ENCODE measurements at places on chromosomes 3 and 15. TPM values are rescaled to one million over a fixed set of nuclear protein-coding genes. Genes with fewer than 3 reads are reported as not detected.
A peak's percentile ranks its signal among the peaks of the same experiment; 100 is the strongest.

GRCh38 chr15:82950295-82950694 is 2.2 kb downstream of the HOMER2 start:
- H3K36me3 ChIP-seq = no peaks in the 10 kb centered on the region
- no peaks in the 10 kb centered on the region for H3K4me1 ChIP-seq
- no peaks in the 10 kb centered on the region for H3K27me3 ChIP-seq
- H3K4me3 ChIP-seq = no peak overlapping the region
- no peak for DNase-seq

GRCh38 chr3:49173116-49173791 is 1.9 kb downstream of the KLHDC8B start:
- H3K36me3 ChIP-seq = no peaks in the 10 kb centered on the region
- H3K4me3 ChIP-seq = peak overlapping the region; percentile 72
- H3K4me1 ChIP-seq = peaks cover 14% of the 10 kb centered on the region
- DNase-seq = peak; percentile 86
- H3K27ac ChIP-seq = peak overlapping the region; percentile 89

DNA sequence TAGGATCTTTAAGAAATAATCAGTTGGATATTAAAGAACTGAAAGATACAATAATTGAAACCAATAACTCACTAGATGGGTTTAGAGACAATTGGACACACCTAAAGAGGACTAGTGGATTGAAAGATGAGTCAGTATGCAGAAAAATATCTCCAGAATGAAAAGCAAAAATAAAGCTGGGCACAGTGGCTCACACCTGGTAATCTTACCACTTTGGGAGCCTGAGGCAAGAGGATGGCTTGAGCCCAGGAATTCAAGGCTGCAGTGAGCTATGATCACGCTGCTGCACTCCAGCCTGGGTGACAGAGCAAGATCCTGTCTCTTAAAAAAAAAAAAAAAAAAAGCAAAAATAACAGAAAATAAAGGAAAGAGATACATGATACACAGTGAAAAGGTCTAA is 37.4 kb upstream of the CCDC174 start:
- no peaks in the 10 kb centered on the region for H3K36me3 ChIP-seq
- no peak overlapping the region for H3K27ac ChIP-seq
- no peaks in the 10 kb centered on the region for H3K27me3 ChIP-seq
- no peaks in the 10 kb centered on the region for H3K4me1 ChIP-seq
- DNase-seq = no peak

DNA sequence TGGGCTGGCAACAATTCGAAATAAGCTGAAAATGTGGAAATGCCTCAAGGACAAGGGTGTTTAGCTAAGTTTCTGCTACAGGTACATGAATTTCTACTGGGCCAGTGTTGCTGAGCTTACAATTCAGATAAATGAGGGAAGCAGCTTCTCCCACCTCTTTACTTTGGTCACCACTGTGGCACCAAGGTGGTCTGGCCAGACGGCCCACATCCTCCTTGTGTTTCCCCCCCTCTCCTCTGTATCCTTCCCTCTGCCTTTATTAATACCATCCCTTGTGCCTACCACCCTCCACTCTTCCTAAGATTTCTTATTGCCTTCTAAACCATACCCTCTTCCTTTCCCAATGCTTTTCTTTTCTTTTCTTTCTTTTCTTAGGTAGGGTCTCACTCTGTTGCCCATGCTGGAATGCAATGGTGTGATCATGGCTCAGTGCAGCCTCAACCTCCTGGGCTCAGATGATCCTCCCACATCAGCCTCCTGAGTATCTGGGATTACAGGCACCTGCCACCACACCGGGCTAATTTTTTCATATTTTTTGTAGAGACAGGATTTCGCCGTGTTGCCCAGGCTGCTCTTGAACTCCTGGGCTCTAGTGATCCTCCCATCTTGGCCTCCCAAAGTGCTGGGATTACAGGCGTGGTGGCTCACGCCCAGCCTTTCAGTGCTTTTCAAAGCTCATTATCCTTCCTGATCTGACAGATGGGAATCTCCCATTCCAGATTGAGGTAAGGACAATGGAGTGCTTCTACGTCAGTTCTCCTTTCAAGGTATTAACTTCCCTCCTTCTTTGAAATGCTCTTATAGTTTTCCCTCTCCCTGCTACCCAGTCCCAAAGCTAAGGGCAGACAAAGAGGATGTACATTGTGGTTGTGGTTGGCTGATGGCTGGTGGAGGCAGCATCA is 14.8 kb downstream of the ANXA2 start:
- no peak overlapping the region for H3K27ac ChIP-seq
- no peaks in the 10 kb centered on the region for H3K36me3 ChIP-seq
- H3K4me3 ChIP-seq = no peak overlapping the region
- DNase-seq = no peak
- H3K4me1 ChIP-seq = no peaks in the 10 kb centered on the region

GRCh38 chr3:4551051-4551711 is 58.0 kb downstream of the ITPR1 start:
- peak overlapping the region; percentile 25 for H3K27ac ChIP-seq
- no peaks in the 10 kb centered on the region for H3K36me3 ChIP-seq
- peaks cover 33% of the 10 kb centered on the region for H3K4me1 ChIP-seq
- no peaks in the 10 kb centered on the region for H3K27me3 ChIP-seq
- DNase-seq = peak; percentile 70

DNA sequence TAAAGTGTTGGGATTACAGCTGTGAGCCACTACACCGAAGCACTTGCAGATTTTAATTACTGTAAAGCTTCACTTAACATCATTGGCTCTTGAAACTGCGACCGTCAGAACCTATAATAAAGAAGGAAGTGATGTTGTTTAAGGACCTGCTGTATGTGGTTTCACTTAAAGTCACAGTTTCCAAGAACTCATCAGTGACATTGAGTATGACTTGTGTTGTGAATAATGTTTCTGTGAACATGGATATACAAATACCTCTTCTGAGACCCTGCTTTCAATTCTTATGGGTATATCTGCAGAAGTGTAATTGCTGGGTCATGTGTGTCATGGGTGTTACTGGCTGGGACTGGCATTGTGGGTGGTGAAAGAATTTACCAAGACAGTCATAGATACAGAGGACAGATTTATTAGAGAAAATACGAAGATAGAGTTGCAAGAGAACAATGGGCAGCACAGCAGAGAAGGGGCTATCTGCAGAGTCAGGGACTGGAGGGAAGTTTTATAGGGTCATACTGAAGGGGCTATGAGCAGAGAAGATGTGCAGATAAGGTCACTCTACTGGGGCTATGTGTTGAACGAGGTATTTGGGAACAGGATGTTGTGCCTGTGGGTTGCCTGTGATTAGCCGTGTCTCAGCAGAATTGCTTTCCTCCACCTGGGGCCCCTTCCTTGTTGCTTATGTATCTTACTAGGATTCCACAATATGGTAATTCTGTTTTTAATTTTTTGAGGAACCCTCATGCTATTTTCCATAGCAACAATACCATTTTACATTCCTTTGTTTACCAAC is 4.5 kb downstream of the NDUFB5 start:
- H3K36me3 ChIP-seq = no peaks in the 10 kb centered on the region
- no peaks in the 10 kb centered on the region for H3K27me3 ChIP-seq
- no peaks in the 10 kb centered on the region for H3K4me1 ChIP-seq

- H3K27ac ChIP-seq = no peak overlapping the region
- no peak for DNase-seq
- no peak overlapping the region for H3K4me3 ChIP-seq
- H3K27me3 ChIP-seq = no peaks in the 10 kb centered on the region
Observed at GRCh38 chr3:4474683-4475490, 7.8 kb upstream of the SUMF1 start.

DNA sequence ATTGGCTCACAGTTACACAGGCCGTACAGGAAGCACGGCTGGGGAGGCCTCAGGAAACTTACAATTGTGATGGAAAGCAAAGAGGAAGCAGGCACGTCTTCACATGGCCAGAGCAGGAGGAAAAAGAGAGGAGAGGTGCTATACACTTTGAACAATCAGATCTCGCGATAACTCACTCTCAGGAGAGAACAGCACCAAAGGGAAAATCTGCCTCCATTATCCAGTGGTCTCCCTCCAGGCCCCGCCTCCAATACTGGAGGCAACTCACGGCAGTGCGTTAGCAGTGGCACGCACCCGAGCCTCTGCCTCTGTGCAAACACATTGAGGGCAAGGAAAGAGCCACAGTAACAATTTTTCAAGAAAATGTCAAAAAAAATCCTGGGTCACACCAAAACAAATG is 11.0 kb downstream of the OSTN start:
- DNase-seq = no peak
- H3K4me3 ChIP-seq = no peak overlapping the region
- H3K27me3 ChIP-seq = no peaks in the 10 kb centered on the region
- no peak overlapping the region for H3K27ac ChIP-seq
- no peaks in the 10 kb centered on the region for H3K4me1 ChIP-seq

DNA sequence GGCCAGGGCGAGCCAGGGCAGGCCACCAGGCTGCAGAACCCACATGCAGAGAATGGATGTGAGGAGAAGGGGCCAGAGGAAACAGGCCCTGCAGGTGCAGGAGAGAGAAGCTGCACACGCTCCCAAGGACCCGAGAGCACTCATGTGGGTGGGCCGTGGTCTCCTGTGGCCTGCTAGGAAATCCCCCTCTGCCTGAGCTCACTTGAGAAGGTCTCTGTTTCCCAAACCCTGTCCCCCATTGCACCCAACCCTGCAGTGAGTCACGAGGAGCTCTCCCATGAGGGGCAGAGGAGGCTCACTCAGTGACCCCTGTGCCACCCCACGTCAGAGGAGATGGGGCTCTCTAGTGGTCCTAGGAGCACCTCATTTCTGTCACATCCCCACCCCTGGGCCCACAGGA is 111.1 kb downstream of the KLF13 start:
- H3K4me1 ChIP-seq = peaks cover 4% of the 10 kb centered on the region
- no peaks in the 10 kb centered on the region for H3K27me3 ChIP-seq
- no peaks in the 10 kb centered on the region for H3K36me3 ChIP-seq

GRCh38 chr3:76021376-76021775 is 236.0 kb upstream of the ZNF717 start:
- no peak for DNase-seq
- no peak overlapping the region for H3K4me3 ChIP-seq
- no peaks in the 10 kb centered on the region for H3K36me3 ChIP-seq
- H3K27me3 ChIP-seq = no peaks in the 10 kb centered on the region

DNA sequence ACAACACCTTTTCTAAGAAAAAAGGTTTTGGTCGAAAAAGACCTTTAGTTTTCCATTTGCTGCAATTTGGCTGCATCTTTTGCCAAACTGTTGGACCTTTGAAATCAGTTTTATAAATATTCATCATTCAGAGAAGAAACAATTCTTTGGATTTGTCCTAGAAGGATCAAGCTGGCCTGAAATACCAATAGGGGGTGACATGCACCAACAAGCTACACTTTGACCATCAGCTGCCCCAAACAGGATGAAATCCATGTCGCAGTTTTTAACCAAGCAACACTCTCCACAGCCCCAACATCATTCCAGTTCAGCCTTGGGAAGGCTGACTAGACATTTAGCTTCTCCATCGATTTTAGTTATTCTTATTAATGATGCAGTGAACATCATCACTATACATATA is 9.8 kb downstream of the RPL15 start:
- H3K4me1 ChIP-seq = no peaks in the 10 kb centered on the region
- no peaks in the 10 kb centered on the region for H3K36me3 ChIP-seq
- no peak for DNase-seq
- H3K27me3 ChIP-seq = no peaks in the 10 kb centered on the region
- no peak overlapping the region for H3K27ac ChIP-seq
- H3K4me3 ChIP-seq = no peak overlapping the region

GRCh38 chr3:129207479-129207878 is 23.8 kb upstream of the CNBP start:
- H3K36me3 ChIP-seq = no peaks in the 10 kb centered on the region
- H3K4me1 ChIP-seq = peaks cover 8% of the 10 kb centered on the region
- no peak for DNase-seq
- H3K4me3 ChIP-seq = no peak overlapping the region
- peak overlapping the region; percentile 38 for H3K27ac ChIP-seq

DNA sequence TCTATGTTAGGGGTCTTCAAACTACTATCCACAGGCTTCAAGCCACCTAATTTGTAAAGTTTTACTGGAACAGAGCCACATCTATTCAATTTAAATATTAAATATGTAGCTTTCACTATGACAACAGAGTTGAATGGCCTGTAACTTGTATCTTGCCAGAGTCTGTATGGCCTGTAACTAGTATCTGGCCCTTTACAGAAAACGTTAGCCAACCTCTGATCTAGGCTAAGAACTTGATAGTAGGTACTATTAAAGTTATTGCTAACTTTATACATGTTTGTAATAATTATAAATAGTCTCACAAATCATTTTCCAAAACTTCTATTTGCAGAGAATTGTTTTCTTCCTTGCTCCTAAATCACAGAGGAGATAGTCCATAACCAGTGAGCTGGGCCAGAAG is 40.0 kb downstream of the ANKRD28 start:
- H3K4me3 ChIP-seq = no peak overlapping the region
- H3K27me3 ChIP-seq = no peaks in the 10 kb centered on the region
- DNase-seq = no peak

GRCh38 chr3:46750555-46751038 is 32.9 kb upstream of the PRSS50 start:
- no peak overlapping the region for H3K27ac ChIP-seq
- DNase-seq = no peak
- no peaks in the 10 kb centered on the region for H3K27me3 ChIP-seq
- H3K4me3 ChIP-seq = no peak overlapping the region
- no peaks in the 10 kb centered on the region for H3K36me3 ChIP-seq
- H3K4me1 ChIP-seq = no peaks in the 10 kb centered on the region

- no peaks in the 10 kb centered on the region for H3K27me3 ChIP-seq
- no peaks in the 10 kb centered on the region for H3K4me1 ChIP-seq
- H3K36me3 ChIP-seq = no peaks in the 10 kb centered on the region
- no peak overlapping the region for H3K27ac ChIP-seq
- no peak for DNase-seq
Observed at GRCh38 chr15:78192826-78193594, 41.4 kb downstream of the ACSBG1 start.

- no peaks in the 10 kb centered on the region for H3K27me3 ChIP-seq
- no peak overlapping the region for H3K27ac ChIP-seq
- H3K36me3 ChIP-seq = no peaks in the 10 kb centered on the region
- DNase-seq = no peak
- no peaks in the 10 kb centered on the region for H3K4me1 ChIP-seq
Observed at GRCh38 chr3:10846657-10846975, 30.6 kb downstream of the SLC6A11 start.

DNA sequence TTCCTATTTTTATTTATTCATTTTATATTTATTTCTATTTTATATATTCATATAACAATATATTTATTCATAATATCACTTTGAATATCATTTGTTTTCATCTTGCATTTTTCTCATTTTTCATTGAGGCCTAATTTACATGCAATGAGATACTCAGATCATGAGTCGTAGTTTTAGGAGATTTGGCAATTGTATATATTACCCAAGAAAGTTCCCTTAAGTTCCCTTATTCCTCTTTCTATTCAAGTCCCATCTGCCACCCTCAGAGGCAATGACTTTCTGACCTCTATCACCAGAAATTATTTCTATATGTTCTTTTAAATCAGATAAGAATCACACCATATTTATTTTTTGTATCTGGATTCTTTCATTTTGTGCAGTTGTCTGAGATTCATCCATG is 329.1 kb upstream of the TPRG1 start:
- no peak overlapping the region for H3K4me3 ChIP-seq
- H3K4me1 ChIP-seq = no peaks in the 10 kb centered on the region
- no peaks in the 10 kb centered on the region for H3K27me3 ChIP-seq
- no peaks in the 10 kb centered on the region for H3K36me3 ChIP-seq

- H3K36me3 ChIP-seq = no peaks in the 10 kb centered on the region
- no peak overlapping the region for H3K4me3 ChIP-seq
- H3K27ac ChIP-seq = no peak overlapping the region
- H3K27me3 ChIP-seq = no peaks in the 10 kb centered on the region
- peak; percentile 78 for DNase-seq
Observed at GRCh38 chr15:42084465-42085235, 9.7 kb downstream of the PLA2G4D start.

ZNF717 gene
- 19.4 TPM for total RNA-seq

PCSK6 gene
- total RNA-seq = 5.4 TPM

CHMP2B gene
- total RNA-seq = 45.3 TPM

GOLGA8T gene
- not detected for total RNA-seq

ISLR gene
- total RNA-seq = 246 TPM

XCR1 gene
- total RNA-seq = 0.05 TPM

SCAMP5 gene
- total RNA-seq = 5.2 TPM

GANC gene
- total RNA-seq = 28.8 TPM

Measured in ovary (tissue), 10 donors.